Astrocyte of the cerebellum (primary cell): ENCODE measurements at places on chromosomes 4 and X.

- no peak for DNase-seq
Measured at GRCh38 chr4:30269850-30270249, 450.3 kb upstream of the PCDH7 start.

GRCh38 chr4:159240687-159241086 lies 137.8 kb downstream of the RAPGEF2 start:
- DNase-seq = no peak

- no peak for DNase-seq
Measured at GRCh38 chr4:42678512-42678911, 21.6 kb upstream of the ATP8A1 start.

GRCh38 chr4:118797558-118798142 lies 38.3 kb downstream of the SEC24D start:
- DNase-seq = no peak

DNA sequence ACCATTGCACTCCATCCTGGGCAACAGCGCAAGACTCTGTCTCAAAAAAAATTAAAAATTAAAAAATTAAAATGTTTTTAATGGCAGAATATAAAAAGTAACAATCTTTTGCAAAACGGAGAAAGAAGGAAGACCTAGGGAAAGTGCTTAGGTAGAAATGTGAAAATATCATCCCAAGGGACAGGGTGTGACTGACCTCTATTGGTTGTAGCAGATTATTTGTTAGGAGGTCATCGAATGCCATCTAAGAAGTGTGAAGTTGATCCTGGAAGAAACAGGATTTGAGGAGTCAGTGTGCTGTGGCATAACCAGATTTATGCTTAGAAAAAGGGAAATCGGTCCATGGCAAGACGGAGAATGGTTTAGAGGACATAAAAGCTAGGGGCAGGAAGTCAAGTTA lies 18.1 kb upstream of the C4orf36 start:
- no peak for DNase-seq

GRCh38 chr4:145828802-145829485 lies 109.7 kb downstream of the ZNF827 start:
- no peak for DNase-seq

GRCh38 chrX:37896511-37896890 lies 49.1 kb upstream of the DYNLT3 start:
- DNase-seq = no peak

- peak; percentile 52 for DNase-seq
Measured at GRCh38 chr4:151228189-151229119, 48.5 kb upstream of the PRSS48 start.

GRCh38 chr4:125833-126232 lies 1.5 kb downstream of the ZNF718 start:
- DNase-seq = no peak

GRCh38 chr4:172983631-172984030 lies 185.0 kb upstream of the GALNT7 start:
- DNase-seq = no peak

DNA sequence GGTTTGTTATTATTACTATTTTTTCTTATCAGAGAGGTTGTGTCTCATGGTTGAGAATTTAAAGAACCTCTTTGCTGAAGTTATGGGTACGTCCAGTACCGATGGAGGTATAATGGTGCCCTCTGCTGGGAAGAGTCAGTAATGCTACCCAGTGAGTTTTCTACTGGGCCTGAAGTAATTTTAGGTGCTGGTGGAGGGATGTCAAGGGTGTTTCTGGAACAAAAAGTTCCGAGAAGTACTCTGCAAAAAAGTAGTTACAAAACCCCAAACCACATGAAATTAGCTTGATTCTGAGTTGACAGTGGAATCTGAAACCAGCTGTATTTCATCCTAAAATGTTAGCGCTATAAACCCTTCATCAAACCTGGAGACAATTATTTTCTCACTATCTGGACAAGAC lies 102.5 kb upstream of the MID1 start:
- DNase-seq = peak; percentile 24

DNA sequence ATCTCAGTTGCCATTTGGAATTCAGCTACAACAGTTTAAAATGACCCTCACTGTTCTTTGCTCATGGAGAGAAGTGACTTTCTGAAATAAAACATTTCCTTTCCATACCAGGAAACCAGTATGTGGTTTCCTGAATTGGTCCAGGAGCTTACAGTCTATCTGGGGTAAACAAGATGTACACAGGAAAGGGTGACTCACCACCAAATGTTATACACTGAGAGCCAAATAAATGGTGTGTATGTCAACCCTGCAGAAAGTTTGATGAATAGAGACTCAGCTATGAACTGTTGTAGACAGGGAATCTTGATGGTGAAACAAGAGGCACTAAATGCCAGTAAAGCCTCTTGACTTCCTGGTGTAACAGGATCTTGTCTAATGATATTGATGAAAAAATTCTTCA lies 100.4 kb downstream of the HS6ST2 start:
- no peak for DNase-seq

DNA sequence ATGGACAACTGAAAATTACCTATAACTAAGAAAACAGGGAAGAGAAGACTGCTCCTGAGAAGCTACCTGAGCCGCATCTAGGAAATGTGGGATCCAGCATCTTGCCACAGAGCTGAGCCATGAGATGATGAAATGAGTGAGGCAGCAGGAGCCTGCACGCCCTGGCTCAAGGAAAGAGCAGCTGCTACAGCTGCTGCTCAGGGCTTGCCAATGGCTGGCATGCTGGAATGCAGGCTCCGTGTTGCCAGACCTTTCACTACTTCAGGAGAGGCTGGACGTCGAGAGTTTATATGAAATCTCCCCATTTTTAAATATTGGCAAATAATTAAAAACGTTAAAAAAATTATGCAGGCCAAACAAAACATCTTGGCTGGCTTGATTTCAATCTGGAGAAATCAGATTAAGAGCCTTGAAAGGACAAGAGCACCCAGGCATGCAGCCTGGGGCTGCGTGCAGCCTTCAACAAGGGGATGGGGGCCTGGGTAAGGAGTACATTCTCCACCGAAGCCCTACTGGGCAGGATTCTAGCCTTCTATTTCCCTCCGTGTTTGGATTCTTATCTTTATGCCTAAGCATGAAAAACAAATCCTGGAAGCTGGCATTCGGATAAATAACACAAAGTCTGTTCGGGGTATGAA lies 227.6 kb downstream of the NR3C2 start:
- no peak for DNase-seq

- DNase-seq = no peak
Measured at GRCh38 chr4:79662651-79663050, 254.6 kb upstream of the GK2 start.

DNA sequence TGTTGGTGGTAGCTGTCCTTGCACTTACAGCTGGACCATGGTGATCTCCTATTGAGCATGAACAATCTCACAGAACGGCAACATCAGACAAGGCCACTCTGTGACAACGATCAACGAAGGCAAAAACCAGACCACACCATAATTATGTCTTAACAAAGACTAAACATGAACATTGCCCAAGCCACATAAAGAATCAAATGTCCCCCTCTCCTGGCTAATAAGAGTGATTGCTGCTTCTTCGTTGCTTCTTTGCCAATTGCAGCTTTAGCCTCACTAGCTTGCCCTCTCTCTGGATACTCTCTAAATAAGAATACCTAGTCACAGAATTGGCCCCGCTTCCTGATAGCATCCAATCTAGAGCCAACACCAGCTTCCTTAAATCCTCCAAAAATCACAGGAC lies 41.5 kb upstream of the PGRMC1 start:
- DNase-seq = no peak

DNA sequence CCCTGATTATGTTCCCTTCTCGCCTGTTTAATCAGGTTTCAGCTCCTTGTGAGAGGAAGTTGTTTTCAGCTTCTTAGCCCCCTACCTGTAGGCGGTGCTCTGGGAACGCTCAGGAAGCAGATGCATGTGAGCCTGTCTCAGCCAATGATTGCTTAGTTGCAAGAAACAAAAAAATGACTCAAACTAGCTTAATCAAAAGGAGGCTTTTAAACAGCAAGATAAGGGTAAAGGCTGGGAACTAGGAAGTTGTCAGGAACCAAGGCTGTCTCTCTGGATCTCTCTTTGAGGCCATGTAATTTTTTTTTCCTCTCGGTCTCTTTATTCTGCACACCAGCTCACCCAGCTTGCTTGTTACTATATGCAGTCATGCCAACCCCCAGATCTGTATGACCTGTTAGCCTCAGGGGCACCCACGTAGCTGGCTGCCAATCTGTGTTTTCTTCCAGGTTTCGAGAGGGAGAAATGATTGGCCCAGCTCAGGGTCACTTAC lies 109.1 kb downstream of the PTTG2 start:
- DNase-seq = no peak

- no peak for DNase-seq
Measured at GRCh38 chr4:5758741-5759140, 47.7 kb downstream of the EVC start.

GRCh38 chrX:101357166-101357795 lies 8.7 kb upstream of the TIMM8A start:
- no peak for DNase-seq

- DNase-seq = no peak
Measured at GRCh38 chr4:148152868-148153625, 289.2 kb downstream of the NR3C2 start.

DNA sequence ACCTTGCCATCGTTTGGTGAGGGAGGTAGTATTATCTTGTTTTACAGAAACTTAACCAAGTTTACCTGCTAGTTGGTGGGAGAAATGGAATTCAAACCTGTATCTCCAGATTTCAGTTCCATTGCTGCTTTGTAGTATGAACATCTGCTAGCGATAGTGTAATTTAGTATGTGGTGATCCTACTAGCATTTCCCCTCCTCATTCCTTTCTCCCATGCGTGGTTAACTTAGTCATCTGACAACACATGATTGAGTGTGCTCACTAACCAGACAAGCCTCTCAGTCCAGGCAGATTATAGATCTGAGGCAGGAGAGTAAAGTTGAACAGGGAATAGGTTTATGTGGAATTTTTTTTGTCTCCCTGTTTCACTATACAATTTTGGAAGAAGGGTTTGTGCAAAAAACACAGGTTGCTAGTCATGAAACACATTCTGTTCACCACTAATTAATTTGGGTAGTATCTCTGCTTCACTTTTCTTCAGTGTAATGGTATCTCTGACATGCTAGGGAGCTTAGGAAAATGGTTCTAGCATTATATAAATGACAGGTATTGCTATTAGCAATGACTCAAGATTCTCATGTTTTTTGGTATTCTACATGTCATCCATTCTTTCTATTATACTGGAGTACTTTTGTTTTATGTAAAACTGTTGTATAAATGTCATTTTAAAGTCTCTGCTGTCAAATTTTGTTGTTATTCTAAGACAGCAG lies 21.7 kb downstream of the RBPJ start:
- DNase-seq = peak; percentile 81

DNA sequence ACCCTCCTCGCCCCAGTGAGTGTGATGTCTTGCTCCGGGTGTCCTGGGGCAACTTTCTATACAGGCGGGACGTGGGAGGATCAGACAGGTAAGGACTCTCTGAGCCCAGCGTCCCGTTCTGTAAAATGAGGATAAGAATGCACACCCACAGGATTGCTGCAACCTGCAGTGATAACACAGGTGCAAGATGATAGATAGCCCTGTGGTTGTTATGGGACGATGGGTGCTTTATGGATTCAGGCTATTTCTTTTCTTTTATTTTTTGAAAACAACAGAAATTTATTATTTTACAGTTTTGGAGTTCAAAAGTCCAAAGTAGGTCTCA lies 28.6 kb downstream of the BEX3 start:
- no peak for DNase-seq

DNA sequence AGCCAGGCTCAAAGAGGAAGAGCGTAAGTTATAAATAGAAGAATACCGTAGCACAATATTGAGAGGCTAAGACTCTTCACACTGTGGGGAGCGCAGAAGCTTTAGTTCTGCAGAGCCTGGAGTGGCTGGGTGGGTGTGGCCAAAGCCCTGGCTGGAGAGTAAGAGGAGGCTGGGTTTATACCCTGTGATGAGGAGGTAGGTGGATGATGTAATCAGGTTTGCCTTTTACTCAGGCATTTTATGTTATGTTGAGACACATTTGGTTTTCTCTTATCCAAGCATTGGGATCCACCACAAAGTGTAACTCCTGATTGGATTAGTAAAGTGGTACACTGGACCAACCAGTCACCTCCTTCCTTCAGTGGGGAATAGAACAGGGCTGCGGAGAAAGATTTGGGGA lies 13.9 kb downstream of the CDS1 start:
- DNase-seq = no peak

GRCh38 chrX:107450823-107451509 lies 1.5 kb downstream of the FRMPD3 start:
- no peak for DNase-seq

GRCh38 chr4:113835005-113835404 lies 73.5 kb upstream of the CAMK2D start:
- peak; percentile 22 for DNase-seq
